Esophagus muscularis mucosa (tissue), 4 donors: ENCODE measurements at places on chromosomes 1 and 21. TPM values are rescaled to one million over a fixed set of nuclear protein-coding genes. Genes with fewer than 3 reads are reported as not detected.

DNA sequence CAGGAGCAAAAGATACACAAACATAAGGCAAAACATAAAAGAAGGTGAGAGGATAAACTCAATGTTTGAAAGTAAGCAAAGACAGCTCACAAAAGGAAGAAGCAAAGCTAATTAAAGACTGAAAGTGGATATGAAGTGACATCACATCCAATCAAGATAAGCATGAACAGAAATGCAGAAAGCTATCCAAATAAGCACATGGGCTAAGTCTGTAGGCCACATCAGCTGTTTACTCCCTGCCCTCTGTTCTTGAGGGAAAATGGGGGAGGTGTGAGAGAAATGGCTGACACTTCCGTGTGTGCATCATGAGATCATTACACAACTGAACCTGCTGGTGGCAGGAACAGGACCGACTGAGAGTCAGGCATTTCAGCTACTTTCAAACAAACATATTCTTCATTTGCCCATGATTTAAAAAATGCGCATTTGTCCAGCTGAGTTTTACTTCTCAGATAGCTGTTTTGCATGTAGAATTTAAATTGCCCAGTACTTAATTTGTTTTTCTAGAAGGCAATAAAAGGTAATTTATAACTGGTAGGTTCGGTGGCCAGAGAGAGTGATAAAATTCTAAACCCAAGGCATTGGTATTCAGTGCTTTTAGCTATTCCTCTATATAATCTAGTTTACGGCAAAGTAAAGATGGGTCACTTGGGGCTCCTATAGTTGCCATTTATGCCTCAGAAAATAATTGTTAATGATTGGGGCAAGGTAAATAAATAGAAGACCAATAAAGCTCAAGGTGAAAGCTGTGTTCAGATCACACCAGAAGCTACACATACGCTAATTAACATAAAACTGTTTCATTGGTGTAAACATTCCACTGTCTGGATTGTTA is 27.2 kb upstream of the MAN1A2 start:
- no peak overlapping the region for H3K27ac ChIP-seq
- no peaks in the 10 kb centered on the region for H3K27me3 ChIP-seq
- H3K4me3 ChIP-seq = no peak overlapping the region
- H3K36me3 ChIP-seq = no peaks in the 10 kb centered on the region

DNA sequence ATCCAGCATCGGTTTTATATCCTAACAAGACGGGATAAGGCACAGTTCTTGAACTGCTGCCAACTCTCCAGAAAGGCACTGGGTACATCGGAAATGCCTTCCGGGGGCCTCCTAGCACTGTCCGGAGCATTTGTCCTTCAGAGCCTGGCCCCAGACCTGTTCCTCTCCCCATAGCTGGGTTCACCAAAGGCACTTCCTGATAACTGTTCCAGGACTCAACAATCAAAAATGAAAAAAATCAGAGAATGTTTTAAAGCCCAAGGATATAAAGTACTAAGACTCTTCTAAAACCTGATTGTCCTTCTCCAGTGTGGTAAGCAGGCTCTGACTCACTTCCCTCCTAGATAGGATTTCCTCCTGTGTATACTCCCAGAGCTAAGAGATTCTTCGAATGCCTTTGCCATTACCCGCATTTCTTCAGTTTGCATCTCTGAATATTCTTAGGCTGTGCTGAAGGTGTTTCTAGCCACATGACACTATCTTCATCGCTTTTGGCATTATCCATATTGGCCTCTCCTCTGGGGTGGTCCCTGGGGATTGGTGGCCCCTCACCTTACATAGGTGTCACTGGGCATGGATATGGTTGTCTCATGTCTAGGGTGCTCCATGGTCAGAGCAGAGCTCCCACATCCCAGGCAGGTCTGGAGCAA is 112.9 kb downstream of the ZBTB18 start:
- no peak overlapping the region for H3K4me3 ChIP-seq
- H3K27me3 ChIP-seq = no peaks in the 10 kb centered on the region
- H3K27ac ChIP-seq = peak overlapping the region; percentile 72
- H3K4me1 ChIP-seq = peaks cover 21% of the 10 kb centered on the region

Gene S100A9
- total RNA-seq = 61.2 TPM

Gene C1orf141
- not detected for total RNA-seq

Gene CSMD2
- total RNA-seq = 0.42 TPM

DNA sequence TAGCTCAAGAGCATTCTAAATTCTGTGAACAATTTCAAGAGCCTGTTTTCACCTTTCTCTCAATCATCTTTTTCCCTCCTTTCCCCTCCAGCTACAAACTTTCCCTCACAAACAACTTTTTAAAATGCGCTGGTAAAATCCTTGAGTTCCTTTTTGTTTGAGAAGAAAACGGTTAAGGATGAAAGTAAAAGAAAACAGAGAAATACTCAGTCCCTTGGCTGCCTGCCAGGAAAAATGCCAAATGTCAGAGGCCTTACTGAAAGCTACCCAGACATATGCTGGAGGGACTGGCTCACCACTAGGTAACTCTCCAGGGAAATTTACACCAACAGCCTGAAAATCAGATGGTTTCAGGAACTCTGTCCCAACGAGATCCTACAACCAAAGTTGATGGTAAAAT is 11.0 kb upstream of the SERBP1 start:
- H3K4me1 ChIP-seq = peaks cover 13% of the 10 kb centered on the region
- H3K36me3 ChIP-seq = no peaks in the 10 kb centered on the region
- H3K27ac ChIP-seq = peak overlapping the region; percentile 1
- H3K27me3 ChIP-seq = no peaks in the 10 kb centered on the region
- H3K4me3 ChIP-seq = no peak overlapping the region
- no peak for DNase-seq

- DNase-seq = no peak
- no peak overlapping the region for H3K4me3 ChIP-seq
- H3K36me3 ChIP-seq = no peaks in the 10 kb centered on the region
- H3K4me1 ChIP-seq = peaks cover 100% of the 10 kb centered on the region
Observed at GRCh38 chr1:27596261-27596660, 7.7 kb downstream of the AHDC1 start.

- no peak for DNase-seq
- peaks cover 54% of the 10 kb centered on the region for H3K27me3 ChIP-seq
Observed at GRCh38 chr1:9197186-9198099, 37.1 kb upstream of the H6PD start.

GRCh38 chr1:168834225-168834872 is 105.3 kb upstream of the DPT start:
- no peak for DNase-seq
- H3K36me3 ChIP-seq = no peaks in the 10 kb centered on the region
- H3K4me3 ChIP-seq = no peak overlapping the region
- H3K27ac ChIP-seq = no peak overlapping the region

- DNase-seq = no peak
- peaks cover 7% of the 10 kb centered on the region for H3K4me1 ChIP-seq
- H3K4me3 ChIP-seq = no peak overlapping the region
- H3K27me3 ChIP-seq = no peaks in the 10 kb centered on the region
- no peak overlapping the region for H3K27ac ChIP-seq
Observed at GRCh38 chr21:40118527-40118926, 251.3 kb downstream of the PCP4 start.

Gene GIPC2
- 6.9 TPM for total RNA-seq

- no peak overlapping the region for H3K4me3 ChIP-seq
- no peak for DNase-seq
- H3K4me1 ChIP-seq = no peaks in the 10 kb centered on the region
Observed at GRCh38 chr1:217620814-217621213, 10.1 kb downstream of the GPATCH2 start.

GRCh38 chr1:43949678-43950077 is 2.9 kb downstream of the IPO13 start:
- H3K27me3 ChIP-seq = no peaks in the 10 kb centered on the region
- no peak for DNase-seq
- peaks cover 22% of the 10 kb centered on the region for H3K36me3 ChIP-seq
- H3K4me1 ChIP-seq = peaks cover 45% of the 10 kb centered on the region
- H3K4me3 ChIP-seq = no peak overlapping the region

DNA sequence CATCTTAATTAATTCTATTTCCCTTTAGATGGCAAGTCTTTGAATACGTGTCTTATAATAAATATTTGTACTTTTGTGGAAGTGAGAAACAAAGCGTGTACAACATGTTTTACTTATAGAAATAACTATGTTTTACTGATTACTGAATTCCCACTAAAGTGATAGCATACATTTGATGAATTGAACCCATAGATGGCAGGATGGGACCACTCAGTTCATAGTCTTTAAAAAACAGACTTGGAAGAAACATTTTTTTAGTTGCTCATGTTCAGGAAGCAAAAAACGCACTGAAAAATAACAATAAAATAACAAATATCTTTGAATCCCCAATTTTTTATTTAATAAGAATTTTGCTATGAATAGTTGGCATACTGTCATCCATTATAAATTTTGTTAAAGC is 507.1 kb upstream of the ZRANB2 start:
- no peak for DNase-seq
- no peak overlapping the region for H3K27ac ChIP-seq
- H3K4me3 ChIP-seq = no peak overlapping the region
- H3K36me3 ChIP-seq = no peaks in the 10 kb centered on the region
- H3K27me3 ChIP-seq = no peaks in the 10 kb centered on the region

DNA sequence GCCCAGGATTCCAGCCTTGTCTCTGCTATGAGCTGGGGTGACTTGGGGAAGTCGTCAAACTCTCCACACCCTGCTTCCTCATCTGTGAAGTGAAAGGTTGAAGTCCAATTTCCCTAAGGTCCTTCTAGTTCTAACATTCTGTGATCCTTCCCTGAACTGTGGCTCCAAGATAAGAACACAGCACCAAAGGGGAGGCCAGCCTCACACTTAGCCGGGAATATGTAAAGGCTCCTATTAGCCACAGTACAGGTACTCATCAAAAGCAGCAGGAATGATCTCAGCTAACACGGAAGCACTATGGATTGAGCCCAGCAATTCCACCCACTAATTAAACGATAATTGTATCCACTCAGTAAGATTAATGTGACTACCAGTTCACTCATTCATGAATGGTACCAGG is 4.0 kb downstream of the SLC30A10 start:
- H3K4me1 ChIP-seq = peaks cover 6% of the 10 kb centered on the region
- H3K36me3 ChIP-seq = no peaks in the 10 kb centered on the region
- H3K27ac ChIP-seq = no peak overlapping the region
- H3K27me3 ChIP-seq = peaks cover 33% of the 10 kb centered on the region

- no peaks in the 10 kb centered on the region for H3K36me3 ChIP-seq
- no peaks in the 10 kb centered on the region for H3K27me3 ChIP-seq
- H3K27ac ChIP-seq = no peak overlapping the region
- H3K4me3 ChIP-seq = no peak overlapping the region
- no peaks in the 10 kb centered on the region for H3K4me1 ChIP-seq
Observed at GRCh38 chr1:7587773-7588456, 183.2 kb upstream of the VAMP3 start.

DNA sequence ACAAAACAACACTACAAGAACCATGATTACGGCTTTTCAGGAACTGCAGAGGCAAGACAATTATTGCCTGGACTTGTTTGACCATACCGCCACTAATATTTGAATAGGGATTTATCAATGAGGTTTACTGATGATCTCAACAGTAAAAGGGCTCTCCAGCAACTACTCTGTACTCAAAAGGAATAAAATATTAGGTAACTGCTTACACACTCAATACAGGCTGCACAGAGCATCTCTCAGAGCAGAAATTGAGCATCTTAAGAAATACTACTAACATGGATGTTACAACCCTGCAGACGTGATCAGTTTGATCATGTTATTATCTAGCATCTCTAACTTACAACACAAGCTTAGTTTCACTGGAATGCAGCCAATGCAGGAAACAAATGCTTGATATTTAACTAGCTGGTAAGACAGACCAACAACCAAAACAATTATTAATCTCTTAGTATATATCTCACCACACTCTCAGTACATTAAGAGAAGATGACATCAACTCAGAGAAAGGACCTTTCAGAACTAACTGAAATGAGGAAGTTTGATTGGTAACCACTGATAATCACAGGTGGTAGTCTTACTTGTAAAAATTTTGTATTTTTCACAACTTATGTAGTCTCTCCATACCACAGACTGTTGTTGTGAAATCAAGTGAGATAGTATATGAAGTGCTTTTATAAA is 52.2 kb downstream of the PUM1 start:
- no peaks in the 10 kb centered on the region for H3K27me3 ChIP-seq
- H3K4me1 ChIP-seq = peaks cover 50% of the 10 kb centered on the region
- no peak overlapping the region for H3K4me3 ChIP-seq
- no peaks in the 10 kb centered on the region for H3K36me3 ChIP-seq
- no peak for DNase-seq
- no peak overlapping the region for H3K27ac ChIP-seq

- no peak for DNase-seq
- no peak overlapping the region for H3K4me3 ChIP-seq
- no peaks in the 10 kb centered on the region for H3K36me3 ChIP-seq
- no peaks in the 10 kb centered on the region for H3K4me1 ChIP-seq
- no peak overlapping the region for H3K27ac ChIP-seq
Observed at GRCh38 chr1:78170859-78171258, 125.1 kb downstream of the GIPC2 start.

Gene NPHS2
- total RNA-seq = not detected

DNA sequence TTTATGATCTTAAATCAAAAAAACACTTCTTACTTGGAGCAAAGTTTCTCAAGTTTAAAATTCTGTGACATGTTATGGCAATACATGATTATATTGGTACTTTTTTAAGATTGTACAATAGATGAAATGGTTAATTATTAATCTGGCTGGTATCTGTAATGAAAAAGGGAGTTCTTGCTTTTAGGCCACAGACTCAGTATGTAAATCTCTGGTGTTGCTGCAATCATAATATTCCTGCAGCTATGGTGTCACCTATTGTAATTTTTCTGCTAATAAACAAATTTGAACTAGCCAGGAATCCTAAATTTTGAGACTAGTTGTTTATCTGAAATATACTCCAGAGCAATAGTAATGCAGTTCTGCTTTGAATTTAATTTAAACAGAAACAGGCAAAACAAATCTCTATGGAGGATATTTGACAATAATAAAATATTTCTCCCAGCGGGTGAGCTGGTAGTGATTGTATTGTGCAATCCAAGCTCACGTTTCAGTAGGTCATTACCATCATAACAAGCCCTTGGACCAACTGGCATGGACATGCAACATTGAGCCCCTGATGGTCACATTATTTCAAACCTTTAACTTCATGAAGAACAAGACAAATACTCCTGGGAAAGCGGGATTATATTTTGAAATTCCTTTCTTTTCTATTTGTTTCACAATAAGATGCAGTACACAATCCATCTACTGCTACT is 77.2 kb upstream of the USH2A start:
- no peak for DNase-seq
- H3K4me1 ChIP-seq = no peaks in the 10 kb centered on the region
- H3K27ac ChIP-seq = no peak overlapping the region
- no peaks in the 10 kb centered on the region for H3K27me3 ChIP-seq

Gene OR2T2
- total RNA-seq = not detected

Gene ATAD3A
- total RNA-seq = 22.0 TPM

Gene GAS5
- 375 TPM for total RNA-seq

DNA sequence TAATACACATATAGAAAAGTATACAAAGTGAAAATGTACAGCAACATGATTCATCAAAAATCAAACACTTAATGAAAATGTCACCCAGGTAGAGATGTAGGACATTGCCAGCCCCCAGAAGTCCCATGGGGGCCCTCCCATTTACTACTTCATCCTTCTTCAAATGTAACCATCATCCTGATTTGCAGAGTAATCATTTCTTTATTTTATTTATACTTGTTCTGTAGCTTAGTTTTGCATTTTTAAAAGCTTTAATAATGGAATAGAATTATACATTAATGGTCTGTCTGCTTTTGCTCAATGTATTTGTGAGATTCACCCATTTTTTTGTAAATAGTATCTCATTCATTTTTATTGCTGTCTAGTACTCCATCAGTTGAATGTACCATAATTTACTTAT is 96.8 kb upstream of the CD55 start:
- no peak for DNase-seq
- no peaks in the 10 kb centered on the region for H3K27me3 ChIP-seq
- H3K27ac ChIP-seq = no peak overlapping the region
- no peaks in the 10 kb centered on the region for H3K36me3 ChIP-seq
- H3K4me3 ChIP-seq = no peak overlapping the region

GRCh38 chr1:221699978-221700519 is 41.8 kb downstream of the DUSP10 start:
- DNase-seq = no peak
- no peak overlapping the region for H3K4me3 ChIP-seq
- peaks cover 11% of the 10 kb centered on the region for H3K36me3 ChIP-seq
- H3K4me1 ChIP-seq = peaks cover 25% of the 10 kb centered on the region

Gene GJA4
- 41.0 TPM for total RNA-seq
